Stimulated activated CD8-positive, alpha-beta memory T cell treated with anti-CD3 and anti-CD28 coated beads, Interleukin-15, amount 100 ng/mL, for 1 hour (primary cell): ENCODE measurements at places on chromosomes 11 and 22.

- no peak for DNase-seq
Observed at GRCh38 chr22:32396746-32397145, 15.3 kb downstream of the RTCB start.

- no peak for DNase-seq
Observed at GRCh38 chr11:68796801-68797200, 44.9 kb downstream of the CPT1A start.

DNA sequence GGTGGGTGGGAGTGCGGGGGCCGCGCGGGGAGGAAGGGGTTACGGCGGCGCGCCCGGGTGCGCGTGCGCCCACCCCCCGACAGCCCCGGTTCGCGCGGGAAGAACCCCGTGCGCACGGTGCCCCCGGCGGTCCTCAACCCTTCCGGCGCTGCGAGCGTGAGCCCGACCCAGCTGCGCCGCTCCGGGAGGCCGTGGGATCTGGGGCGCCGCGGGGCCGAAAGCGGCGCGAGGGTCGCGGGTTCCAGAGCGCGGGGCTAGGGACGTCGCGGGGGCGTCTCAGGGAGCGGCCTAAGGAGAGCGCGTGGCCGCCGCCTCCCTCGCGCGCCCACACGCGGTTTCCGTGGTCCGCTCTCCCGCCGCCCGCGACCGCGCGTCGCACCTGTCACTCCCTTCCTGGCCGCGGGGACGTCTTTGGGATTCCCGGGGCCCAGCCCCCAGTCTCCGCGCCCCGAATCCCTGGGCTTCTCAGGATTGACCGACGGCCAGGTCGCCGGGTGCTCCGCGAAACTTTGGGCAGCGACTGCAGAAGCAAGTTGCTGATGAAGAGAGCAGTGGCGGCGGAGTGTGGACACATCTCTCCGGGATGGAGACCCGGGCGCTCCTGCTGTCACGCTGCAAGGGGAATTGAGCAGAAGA lies 582 bp downstream of the SREBF2 start:
- peak; percentile 5 for DNase-seq

DNA sequence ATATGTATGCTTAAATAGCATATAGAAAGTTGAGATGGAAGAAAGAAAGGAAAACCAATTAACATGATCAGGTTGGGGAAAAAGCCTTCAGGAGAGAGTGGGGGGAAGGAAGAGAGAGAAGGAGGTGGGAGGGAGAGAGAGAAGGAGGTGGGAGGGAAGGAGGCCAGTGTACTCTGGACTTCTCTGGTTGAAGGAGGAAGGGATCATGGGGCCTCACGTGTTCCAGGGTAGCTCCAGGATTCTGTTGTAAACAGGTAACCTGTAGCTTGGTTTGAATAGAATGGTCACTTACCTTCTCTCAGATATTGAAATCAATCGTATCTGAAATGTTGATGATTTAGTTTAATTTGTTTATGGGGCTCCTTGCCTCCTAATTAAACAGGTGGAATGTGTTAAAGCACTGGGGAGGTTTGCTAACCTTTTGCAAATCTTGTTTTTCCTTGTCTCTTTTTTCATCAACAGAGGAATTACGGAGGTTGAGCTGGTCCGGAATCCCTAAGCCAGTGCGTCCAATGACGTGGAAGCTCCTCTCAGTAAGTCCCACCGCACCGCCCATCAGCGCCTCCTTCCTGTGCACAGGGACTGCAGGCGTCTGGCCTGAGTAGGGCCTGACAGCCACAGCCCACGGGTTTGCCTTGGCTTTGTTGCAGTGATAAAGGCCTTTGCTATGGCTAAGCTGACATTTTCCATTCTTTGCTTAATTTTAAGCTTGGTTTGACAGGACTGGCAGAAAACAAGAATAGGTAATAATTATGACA lies 115.9 kb downstream of the TBC1D22A start:
- no peak for DNase-seq

- no peak for DNase-seq
Observed at GRCh38 chr11:6733326-6734275, 38.2 kb downstream of the OR2AG2 start.

DNA sequence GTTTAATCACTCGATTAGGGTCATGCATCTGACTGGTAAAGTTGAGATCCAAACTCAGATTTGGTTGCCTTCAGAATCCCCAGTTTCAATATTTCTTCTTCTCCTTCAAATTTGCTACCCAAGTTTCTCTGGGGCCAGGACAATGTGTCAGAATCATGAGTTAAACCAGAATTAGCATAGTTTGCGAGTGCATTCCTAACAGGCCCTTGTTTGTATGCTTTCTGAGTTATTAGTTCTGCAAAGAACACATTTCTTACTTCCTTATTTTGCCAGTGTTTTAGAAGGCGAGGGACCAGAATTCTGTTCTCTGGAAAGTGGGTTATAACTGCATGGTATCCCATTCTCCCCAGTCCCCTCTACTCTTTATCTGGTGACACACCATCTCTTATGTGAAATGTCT lies 112.0 kb downstream of the ARL14EP start:
- DNase-seq = no peak

DNA sequence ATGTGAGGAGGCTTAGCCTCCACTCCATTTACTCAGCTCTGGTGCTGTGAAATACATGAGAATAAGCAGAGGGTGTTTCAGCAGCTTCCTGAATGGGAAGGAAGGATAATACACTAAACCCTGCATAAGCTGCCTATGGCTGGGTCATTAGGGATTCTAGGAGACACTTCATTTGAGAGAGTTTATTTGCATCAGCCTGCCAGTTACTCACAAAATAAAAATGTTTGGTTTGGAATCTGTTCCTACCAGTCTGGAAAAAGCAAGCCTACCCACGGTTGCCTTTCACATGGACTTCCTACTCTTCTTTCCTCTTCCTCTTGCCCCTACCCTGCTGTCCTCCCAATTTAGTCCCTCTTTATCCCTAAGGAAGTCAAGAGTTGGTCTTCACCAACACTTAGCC lies 20.5 kb downstream of the SLC1A2 start:
- DNase-seq = no peak

GRCh38 chr11:117062498-117062897 lies 35.7 kb downstream of the SIK3 start:
- DNase-seq = no peak

- DNase-seq = no peak
Observed at GRCh38 chr11:12772324-12772723, 98.1 kb downstream of the TEAD1 start.

DNA sequence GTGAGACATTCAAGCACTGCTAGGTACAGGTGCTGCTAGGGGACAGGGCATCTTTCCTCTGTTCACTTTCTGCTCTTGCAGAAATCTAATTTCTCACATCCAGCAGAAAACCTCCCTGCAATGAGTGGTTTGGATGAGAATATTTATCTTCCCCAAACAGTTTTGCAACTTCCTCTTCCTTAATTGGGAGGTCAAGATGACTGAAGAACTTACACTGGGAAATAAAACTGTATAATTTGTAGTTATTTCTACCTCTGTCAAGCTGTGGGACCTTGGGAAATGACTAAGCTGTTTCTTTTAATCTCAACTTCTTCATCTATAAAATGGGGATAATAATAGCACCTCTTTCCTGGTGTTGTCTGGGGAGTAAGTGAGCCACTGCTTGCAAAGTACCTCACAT lies 69.8 kb downstream of the PRR5L start:
- no peak for DNase-seq

GRCh38 chr22:25110846-25111578 lies 88.6 kb upstream of the CRYBB3 start:
- DNase-seq = peak; percentile 21

GRCh38 chr11:71183878-71184277 lies 68.5 kb downstream of the SHANK2 start:
- no peak for DNase-seq

- DNase-seq = no peak
Observed at GRCh38 chr11:86514453-86514852, 139.8 kb downstream of the CCDC81 start.

- no peak for DNase-seq
Observed at GRCh38 chr11:100925935-100926334, 203.7 kb downstream of the PGR start.

GRCh38 chr11:17012712-17013547 lies 1.3 kb downstream of the PLEKHA7 start:
- DNase-seq = no peak

DNA sequence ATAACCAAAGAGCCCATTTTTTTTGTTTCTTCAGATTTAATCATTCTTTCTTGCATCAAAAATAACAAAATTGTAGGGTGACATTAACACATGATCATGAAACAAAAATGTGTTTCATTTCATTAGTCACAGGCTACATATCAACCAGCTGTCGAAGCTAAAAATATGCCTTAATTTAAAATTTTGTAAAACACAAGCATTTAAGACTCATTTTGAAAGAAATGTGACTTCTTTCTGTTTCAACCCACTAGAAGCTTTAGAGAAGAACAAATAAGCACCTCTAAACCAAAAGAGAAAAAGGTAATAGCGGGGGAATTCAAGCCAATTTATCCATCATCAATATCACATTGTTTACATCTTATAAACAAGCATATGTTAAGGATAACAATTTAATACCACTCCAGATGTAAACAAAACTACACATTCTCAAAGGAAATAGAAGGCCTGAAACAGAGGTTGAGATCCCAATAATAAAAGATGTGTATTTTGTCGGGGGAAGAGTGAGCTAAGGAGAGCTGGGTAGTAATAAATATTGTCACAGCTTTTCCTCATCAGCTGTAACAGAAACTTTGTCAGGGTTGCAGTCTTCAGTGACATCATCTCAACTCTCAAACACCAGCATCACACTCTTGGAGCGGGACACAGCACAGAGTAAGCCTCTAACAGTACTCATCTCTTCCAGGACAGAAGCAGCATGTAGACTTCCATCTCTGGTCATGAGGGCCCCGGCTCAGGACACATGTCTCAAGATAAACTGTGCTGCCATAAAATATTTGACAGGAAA lies 42.0 kb downstream of the ALG9 start:
- DNase-seq = no peak

GRCh38 chr22:35386670-35387288 lies 5.9 kb downstream of the HMOX1 start:
- DNase-seq = no peak

GRCh38 chr11:28464252-28464867 lies 356.2 kb downstream of the METTL15 start:
- no peak for DNase-seq

- no peak for DNase-seq
Observed at GRCh38 chr11:112381578-112381977, 120.9 kb upstream of the PLET1 start.

DNA sequence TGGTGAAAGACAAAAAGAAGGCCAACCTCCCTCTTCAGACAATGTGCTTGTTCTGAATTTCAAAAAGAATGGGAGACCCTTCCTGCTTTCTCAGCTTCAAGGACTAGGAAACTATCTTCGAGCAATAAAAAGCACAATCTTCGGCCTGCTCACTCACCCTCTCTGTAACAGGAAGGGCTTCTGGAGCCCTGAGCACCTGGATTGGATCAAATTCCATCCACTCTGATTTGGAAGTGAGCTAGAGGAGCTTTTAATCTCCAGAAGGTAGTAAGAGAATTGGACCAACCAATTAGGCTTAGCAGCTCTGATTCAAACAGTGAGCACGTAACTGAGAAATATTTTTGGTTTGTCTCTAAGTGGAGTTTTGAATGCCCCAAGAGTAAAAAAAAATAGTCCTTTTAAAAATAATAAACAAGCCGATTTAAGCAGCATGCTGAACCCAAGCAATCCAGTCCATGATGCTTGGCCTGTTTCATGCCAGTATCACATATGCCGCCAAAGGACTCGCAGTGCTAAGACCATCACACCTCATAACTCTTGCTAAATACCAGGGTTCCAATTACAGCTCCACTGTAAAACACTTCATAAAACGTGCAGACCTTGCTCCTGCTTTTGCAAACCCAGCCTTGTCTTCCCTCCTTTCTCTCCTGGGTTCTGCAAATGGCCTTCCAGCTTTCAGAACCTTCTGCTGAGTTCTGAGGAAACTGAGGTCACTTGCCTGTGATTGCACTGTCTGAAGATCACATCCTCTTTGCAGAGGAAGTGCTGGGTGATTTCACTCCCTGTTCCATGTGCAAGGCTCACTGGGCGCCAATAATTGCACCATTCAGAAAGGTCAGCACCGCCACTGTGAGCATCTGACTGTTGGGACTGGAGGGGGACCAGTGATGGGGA lies 74.4 kb downstream of the SLC1A2 start:
- DNase-seq = no peak

GRCh38 chr22:37678372-37678771 lies 2.9 kb downstream of the LGALS1 start:
- DNase-seq = no peak

GRCh38 chr11:94647926-94648325 lies 80.8 kb downstream of the PIWIL4 start:
- DNase-seq = no peak

GRCh38 chr11:46972343-46972742 lies 35.8 kb downstream of the CSTPP1 start:
- no peak for DNase-seq

DNA sequence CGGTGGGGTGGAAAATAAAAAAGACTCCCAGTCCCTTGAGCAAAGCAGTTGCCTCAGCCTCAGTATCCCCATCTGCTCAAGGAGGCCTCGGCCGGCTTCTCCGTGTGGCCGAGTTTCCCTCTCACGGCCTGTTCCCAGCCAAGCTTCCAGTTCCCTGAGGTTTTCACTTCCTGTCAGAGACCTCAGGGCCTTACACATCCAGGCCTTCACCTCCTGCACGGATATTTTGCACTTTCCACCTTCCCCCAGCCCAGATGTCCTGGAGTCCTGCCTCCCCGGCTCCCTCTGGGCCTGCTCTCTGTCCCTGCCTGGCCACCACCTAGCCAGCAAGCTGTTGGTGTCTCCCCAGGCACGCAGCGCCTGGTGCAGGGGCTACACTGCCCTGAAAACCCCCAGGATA lies 41.1 kb upstream of the CD82 start:
- DNase-seq = no peak

GRCh38 chr11:126265811-126266210 lies 2.9 kb downstream of the SRPRA start:
- no peak for DNase-seq

GRCh38 chr11:72637198-72637597 lies 37.0 kb downstream of the PDE2A start:
- no peak for DNase-seq

- no peak for DNase-seq
Observed at GRCh38 chr11:4551346-4551979, 6.5 kb downstream of the OR52M1 start.

- DNase-seq = no peak
Observed at GRCh38 chr11:28250192-28250591, 142.0 kb downstream of the METTL15 start.

DNA sequence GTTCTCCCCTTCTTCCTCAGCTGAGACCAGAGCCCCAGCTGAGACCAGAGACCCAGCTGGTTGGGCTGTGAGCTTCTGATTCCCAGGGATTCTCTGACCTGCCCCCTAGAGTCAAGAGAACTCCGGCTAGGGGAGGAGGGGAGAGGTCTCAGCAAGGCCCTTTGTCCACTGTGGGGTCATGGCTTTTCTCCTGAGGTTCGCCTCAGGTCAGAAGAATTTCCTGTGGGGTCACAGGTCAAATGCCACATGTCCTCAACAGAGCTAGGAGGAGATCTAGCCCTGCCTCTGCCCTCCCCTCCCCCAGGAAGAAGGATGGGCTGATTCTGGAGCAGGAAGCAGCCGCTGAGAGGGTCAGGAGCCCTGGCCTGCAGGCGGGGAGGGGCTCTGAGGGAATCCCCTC lies 23.7 kb downstream of the HTR3A start:
- no peak for DNase-seq

GRCh38 chr11:2305140-2305778 lies 3.4 kb downstream of the TSPAN32 start:
- DNase-seq = peak; percentile 80
